Stimulated activated CD8-positive, alpha-beta memory T cell treated with anti-CD3 and anti-CD28 coated beads, Interleukin-7, amount 100 ng/mL, for 24 hours (primary cell): ENCODE measurements at places on chromosomes 6 and 20.

DNA sequence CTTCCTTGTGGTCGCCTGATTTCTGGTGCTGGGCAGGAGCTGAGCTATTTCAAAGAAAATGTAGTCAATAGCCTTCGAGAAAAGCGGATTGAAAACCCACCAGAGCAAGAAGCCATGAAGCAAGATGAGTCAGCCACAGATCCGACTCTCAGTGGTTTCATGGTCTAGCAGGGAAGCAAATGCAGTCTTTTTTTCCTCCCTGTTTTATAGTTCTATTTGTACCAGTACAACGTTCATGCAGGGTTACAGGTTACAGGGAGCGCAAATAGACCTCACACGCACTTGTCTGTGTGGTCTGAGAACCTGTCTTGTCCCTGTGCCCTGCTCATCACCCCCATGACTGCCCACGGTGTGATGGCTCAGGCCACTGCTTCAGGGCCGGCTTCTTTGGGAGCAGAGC, 309.8 kb upstream of the SUPT3H start:
- DNase-seq: no peak

GRCh38 chr20:1734269-1734858, 76.8 kb upstream of the SIRPG start:
- no peak for DNase-seq

GRCh38 chr6:116255246-116255800, 1.4 kb upstream of the TSPYL4 start:
- DNase-seq: no peak

GRCh38 chr6:118632359-118632758, 19.0 kb downstream of the CEP85L start:
- no peak for DNase-seq

DNA sequence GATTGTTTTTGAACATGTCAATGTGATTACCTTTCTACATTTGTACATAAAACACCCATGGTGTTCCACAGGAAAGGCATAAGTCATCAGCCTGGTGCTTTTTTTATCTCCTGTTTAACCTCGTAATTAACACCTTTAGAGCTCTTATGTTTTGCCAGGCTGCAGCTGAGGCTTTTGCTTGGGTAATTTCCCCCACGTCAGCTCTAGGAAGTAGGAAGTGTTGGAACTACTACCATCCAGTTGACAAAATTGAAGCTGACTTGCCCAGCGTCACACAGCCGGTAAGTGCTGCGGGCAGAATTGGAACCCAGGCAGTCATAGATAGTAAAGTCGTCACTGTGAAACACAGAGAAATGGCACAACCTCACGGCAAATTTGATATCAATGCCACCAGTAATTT, 86.6 kb upstream of the BMP2 start:
- DNase-seq: no peak

DNA sequence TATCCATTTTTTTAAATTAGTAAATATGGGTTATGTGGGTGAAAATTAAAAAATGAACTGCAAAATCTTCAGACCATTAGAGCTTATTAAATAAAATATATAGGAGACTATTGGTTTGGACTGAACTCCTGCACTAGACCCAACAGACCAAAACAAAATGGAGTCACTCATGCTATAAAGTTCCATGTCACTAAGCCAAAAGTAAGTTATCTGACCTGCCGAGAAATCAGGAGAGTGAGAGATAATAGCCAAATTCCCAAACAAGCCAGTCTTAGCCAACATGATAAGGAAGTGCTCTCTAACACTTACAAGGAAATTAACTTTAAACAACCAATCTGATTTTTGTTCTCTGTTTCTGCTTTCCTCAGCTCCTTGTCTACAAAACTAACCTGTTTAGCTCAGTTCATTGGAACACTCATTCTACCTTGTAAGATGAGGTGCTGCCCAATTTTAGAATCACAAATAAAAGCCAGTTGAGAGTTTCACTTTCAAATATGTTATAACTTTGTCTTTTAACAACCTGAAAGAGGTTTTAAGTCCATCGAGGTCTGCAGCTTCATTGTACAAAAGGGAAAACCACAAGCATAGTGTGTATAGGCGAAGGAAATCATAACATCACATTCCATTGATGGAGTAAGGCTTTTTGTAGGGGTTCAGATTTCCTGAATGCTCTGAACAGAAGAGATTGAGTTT, 220.5 kb downstream of the TENT5A start:
- DNase-seq: no peak

GRCh38 chr6:154071236-154071635, 32.2 kb downstream of the OPRM1 start:
- no peak for DNase-seq

- no peak for DNase-seq
Observed at GRCh38 chr20:13285408-13285807, 64.3 kb downstream of the ISM1 start.

DNA sequence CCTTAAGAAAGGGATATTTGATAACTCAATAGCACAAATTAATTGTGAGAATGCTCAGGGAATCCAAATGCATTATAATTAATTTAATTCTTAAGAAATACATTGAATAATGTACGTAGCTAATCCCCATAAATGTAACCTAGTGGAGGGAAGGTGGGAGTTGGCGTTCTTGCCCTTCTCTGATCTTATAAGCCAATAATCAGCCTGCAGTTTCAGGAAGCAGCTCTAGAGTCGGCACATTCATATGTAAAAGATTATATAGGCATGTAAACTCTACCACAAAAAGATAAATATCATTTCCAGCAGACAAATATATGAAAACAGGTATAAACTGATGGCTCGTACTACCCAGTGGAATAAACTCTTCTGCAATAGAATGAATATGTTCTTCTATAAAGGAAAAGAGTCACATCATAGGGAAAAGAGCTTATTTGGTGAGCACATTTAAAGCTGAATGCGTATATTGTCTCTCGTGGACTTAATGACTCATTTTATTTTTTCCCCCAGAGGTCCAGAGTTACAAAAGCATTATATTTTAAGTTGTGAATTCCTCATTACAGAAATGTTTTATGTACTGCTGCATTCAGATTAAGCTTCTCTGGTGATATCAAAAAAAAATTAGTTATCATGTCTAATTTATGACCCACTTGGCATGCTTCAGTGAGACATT, 112.2 kb downstream of the TFAP2A start:
- DNase-seq: no peak

DNA sequence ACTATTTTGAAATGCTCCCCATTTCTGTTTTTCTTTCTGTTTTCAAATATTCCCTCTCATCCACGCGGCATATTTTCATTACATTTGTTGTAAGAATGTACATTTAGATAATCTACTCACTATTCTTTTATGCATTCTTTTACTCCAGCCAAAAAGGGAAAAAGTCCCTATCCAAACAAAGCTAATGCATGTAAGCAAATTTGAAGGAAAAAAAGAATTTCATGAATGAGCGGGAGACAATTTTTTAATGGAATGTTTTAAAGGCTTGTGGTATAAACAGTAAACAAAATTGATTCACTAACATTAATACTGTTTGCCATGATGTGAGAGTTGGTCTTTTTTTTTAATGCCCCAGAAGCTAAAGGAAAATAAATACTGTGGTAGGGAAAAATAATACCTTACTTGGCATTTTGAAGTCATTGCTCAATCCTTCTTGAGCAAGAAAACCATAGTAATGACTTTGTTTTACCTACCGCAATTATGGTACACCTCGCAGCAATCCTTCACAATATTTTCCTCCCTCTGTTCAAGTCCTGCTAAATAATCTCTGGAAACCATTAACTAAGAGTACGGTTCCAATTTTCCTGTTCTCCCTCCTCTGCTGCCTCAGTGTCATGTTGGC, 79.0 kb downstream of the BACH2 start:
- DNase-seq: no peak

GRCh38 chr20:3786665-3787323, at the start of gene CENPB:
Gene CENPB, minus strand, starts transcription at chr20:3786740. Its CDS starts 257 bp downstream, at chr20:3786483.
- DNase-seq: peak; percentile 74

DNA sequence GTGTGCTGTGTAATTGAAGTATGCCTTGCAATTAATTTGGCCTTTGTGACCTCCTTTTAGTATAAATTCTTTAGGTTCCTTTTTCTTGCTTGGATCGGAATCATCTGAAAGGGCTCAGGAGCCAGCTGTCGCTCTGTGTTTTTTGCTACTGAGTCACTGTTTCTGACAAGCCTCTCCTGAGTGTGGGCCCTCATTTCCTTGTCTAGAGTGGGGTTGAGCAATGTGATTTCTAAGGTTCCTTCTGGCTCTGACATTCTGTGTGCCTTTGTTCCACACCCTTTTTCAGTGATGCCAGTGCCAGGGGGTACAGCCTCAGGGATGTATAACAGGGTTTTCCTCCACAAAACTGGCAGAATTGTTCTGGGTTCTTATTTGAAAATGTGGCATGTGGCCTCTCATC, 26.5 kb downstream of the DAAM2 start:
- no peak for DNase-seq

DNA sequence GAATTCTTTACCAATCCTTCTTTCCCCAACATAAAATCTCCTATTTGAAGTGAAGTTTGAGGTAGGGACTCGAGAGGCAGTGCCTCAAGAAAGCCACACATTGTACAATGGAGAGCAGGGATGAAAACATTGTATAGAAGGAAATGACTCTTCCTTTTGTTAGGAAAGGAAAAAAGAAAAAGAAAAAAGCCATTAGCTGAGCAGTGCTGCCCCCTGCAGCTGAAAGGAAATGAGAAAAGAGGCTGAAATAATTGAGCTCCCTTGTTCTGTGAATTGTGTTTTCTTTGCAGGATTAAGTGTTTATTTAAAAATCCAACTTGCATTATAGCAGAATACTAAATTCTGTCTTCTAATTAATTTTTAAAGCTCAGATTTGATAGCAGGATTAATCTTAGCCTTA, 162.9 kb upstream of the SASH1 start:
- DNase-seq: no peak

GRCh38 chr6:37695857-37696219, 1.8 kb downstream of the MDGA1 start:
- no peak for DNase-seq

- DNase-seq: no peak
Observed at GRCh38 chr6:162290846-162291465, 436.6 kb downstream of the PRKN start.

GRCh38 chr6:1622851-1623768, 13.4 kb downstream of the FOXC1 start:
- DNase-seq: no peak

- DNase-seq: no peak
Observed at GRCh38 chr6:99219788-99220187, 129.7 kb downstream of the FAXC start.

DNA sequence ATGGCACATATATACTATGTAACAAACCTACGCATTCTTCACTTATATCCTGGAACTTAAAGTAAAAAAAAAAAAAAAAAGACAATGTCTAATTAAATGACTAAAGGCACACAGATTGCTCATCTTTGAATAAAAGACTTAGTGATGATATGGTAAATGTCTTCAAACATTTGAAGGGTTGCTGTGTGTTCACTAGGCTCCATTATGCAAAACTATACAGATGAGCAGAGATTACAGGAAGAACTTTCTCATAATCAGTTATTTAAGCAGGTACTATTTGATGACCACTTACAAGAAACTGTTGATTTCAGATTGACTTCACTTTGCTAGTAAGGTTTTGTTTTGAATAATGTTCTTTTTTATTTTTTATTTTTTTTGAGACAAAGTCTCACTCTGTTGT, 34.4 kb downstream of the DNAH8 start:
- DNase-seq: no peak

DNA sequence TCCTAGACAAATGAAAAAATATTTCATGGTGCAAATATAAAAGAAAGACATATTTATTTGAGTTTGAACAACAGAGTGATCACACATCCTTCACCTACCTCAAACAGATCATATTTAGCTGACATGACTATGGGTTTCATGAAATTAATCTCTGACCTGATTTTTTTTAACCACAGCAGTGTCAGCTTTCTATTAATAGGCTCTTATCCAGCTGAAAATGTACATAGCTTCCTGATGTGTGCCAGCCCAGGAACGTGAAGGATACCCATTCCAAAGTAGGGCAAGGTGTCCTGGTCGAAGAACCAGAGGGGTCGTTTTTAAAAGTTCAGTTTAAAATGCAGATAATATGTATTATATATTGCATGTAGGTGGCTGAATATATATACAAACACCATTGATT, 19.8 kb downstream of the TRDN start:
- DNase-seq: no peak

DNA sequence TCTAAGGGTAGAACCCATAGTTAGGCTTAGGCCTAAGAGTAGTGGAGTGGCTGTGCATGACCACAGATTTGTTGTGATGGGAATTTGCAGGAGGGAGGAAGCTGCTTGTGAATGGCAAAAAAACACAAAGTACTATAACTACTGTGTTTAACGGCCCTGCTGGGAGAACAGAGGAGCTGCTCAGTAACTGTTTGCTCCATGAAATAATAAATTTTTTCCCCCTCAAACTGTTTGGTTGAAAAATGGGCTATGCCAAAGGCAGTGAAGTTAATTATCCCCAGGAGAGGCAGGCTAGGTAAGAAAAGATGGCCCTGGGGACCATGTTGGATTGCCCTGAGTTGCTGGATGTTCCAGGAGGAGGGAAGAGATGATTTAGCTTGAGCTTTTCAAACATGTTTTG, 256.5 kb upstream of the PRND start:
- no peak for DNase-seq

GRCh38 chr20:6685181-6685582, 82.3 kb upstream of the BMP2 start:
- DNase-seq: no peak

- no peak for DNase-seq
Observed at GRCh38 chr6:137297887-137298286, 78.7 kb upstream of the IFNGR1 start.

DNA sequence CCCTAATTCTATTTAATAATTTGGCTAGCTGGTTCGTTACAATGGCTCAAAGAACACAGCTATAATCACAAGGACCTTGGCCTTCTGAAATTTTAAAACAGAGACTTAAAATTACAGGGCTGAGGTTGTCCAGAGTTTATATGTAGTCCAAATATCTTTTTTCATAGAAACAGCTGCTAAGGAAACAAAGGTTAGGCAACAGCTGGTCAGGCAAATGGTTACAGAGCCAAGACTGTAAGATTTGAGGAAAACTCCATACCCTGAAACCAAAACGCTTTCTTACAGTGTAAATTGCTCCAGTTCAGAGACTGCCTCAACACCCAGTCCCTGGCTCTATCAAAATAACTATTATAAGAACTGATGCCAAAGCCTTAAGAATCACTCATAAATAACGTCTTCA, 9.7 kb upstream of the ARHGAP18 start:
- no peak for DNase-seq

GRCh38 chr20:52012079-52012478, 179.5 kb downstream of the ZFP64 start:
- no peak for DNase-seq

- DNase-seq: no peak
Observed at GRCh38 chr6:105995391-105995865, 90.7 kb upstream of the PRDM1 start.
